ENCODE measurements at places on chromosomes 5 and 9. TPM values are rescaled to one million over a fixed set of nuclear protein-coding genes. Genes with fewer than 3 reads are reported as not detected.

Gene KLHL3
- 3.3 TPM for total RNA-seq

Gene RECK
- total RNA-seq = 4.3 TPM

Gene CFAP157
- total RNA-seq = not detected

Gene MAP1B
- total RNA-seq = 0.18 TPM

Gene STRBP
- total RNA-seq = 31.4 TPM

Gene PCDHB11
- total RNA-seq = not detected

Gene RASGRF2
- 11.1 TPM for total RNA-seq

Gene IL4
- total RNA-seq = 6.8 TPM

Gene GPR150
- total RNA-seq = 0.26 TPM

Gene ZNF79
- 19.7 TPM for total RNA-seq

Gene TSSK1B
- total RNA-seq = not detected

Gene NRG2
- total RNA-seq = 0.24 TPM

Measured in CD8-positive, alpha-beta memory T cell (primary cell).